Osteoblast (primary cell): ENCODE measurements at places on chromosomes 13 and 19. TPM values are rescaled to one million over a fixed set of nuclear protein-coding genes. Genes with fewer than 3 reads are reported as not detected.
A peak's percentile ranks its signal among the peaks of the same experiment; 100 is the strongest.

The LILRA2 gene
- total RNA-seq, result not detected in 2 replicates

GRCh38 chr19:5607318-5608275, 15.0 kb downstream of the SAFB2 start:
- DNase-seq, result no peak

The MEGF8 gene
- 23.9 and 30.0 TPM in 2 replicates for total RNA-seq

The FAM124A gene
- total RNA-seq, result 1.1 and 1.2 TPM in 2 replicates

DNA sequence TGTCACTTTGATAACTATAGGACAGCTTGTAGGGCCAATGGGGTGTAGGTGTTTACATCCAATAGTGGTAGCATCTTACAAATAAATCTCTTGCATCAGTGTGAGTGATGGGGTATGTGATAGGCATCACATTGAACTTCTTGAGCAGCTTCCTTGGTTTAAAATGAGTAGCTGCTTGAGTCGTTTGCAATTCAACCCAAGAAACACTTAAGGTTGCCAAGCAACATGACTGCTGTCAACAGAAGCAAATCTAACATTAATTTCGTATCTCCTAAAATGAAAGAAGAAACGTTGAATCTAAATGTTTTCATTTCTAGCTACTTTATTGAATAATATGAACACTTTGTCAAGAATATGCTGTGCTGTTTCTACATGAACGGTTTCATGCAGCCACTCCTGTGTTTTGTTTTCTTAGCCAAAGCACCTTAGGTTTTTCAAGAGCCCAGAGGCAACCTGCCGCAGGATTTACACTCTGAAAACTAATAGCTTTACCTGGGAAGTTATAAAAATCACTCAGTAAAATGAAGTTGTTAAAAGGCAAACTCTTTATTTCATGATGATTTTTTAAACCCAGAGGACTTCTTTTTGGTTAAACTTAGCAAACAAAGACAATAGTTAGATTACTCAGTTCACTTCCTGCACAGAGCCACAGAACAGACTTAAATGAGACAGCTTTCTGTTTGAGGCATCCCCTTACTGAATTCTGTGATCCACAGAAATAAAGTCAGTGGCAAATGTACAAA, 305.2 kb downstream of the MTUS2 start:
- DNase-seq, result no peak

The SOHLH2 gene
- total RNA-seq, result 1.5 and 2.2 TPM in 2 replicates

DNA sequence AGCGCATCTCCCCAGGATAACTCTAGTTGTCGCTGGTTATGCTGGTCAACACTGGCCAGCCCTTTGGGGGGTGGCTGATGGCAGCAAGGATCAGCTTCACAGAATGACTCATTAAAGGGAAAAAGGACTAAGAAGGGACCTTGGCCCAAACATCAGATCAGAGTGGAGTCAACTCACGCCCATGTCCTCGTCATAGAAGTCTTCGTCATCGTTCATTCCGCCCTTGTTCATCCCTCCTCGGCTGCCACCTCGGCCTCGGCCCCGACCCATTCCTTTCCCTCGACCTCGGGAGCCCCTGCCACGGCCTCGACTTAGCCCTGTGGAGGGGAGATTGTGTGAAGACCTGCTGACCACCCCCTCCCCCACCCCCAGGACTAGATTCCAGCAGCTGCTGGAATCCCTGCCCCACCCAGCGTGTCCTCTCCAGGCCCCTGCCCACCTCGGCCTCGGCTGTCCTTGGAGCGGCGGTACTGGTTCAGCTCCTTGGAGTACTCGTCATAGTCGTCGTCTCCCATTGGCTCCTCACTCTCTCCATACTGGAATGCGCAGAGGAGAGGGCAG, 28.6 kb downstream of the ZC3H4 start:
- DNase-seq, result no peak

The TMEM221 gene
- total RNA-seq, result not detected in 2 replicates

DNA sequence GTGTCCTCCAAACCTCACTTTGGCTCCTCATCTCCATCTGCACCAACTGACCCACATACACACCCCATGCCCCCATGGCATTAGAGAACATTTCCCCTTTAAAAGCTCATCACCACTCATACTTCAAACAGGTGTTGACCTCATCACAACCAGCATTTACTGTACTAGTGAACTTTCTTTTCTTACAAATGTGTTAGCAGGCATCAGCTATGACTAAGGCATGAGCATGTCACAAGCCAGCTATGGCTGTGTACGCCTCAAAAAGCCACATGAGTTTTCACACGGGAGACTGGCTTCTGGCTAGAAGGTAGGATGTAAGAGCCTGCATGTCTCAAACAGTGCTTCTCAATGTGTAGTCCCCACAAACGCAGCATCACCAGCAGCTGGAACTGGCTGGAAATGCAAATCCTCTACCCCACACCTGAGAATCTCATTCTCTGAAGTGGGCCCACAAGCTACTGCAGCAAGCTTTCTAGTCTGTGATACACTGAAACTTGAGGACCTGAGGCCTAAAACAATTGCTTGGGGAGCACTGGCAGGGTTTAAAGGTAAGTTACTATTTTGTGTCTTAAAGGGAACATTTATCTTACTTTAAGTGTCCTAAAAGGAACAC, 66.8 kb downstream of the TUBGCP3 start:
- DNase-seq, result no peak

DNA sequence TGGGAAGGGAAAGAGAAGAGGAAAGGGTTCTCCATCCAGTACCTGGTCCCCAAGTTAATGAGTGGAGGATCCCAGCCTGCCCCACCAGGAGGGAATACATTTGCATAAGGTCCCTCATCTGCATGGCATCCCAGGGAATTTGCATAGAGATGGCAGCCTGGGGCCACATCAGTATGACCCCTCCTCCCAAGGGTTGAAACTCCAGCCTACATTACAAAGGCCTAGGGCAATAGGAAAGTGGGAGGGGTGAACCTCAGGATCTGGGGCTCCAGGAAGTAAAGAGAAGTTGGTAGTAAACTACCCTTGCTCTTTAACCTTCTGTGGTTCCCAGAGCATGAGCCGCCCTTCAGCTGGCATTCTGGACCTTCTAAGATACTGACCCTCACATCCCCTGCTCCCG, 6.8 kb upstream of the NECTIN2 start:
- DNase-seq, result no peak

DNA sequence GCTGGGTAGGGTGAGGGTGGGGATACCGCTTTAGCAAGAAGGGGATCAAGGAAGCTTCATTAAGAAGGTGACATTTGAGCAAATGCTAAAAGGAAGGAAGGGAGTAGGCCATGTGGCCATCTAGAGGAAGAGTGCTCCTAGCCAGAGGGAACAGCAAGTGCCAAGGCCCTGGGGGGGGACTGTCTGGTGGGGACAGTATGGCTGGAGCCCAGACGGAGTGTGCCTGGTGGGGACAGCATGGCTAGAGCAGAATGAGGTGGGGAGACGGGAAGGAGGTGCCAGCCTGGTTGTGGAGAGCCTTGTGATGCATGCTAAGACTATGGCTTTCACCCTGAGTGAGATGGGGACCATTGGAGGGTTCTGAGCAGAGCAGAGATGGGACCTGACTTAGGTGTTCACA, 2.1 kb upstream of the TGFB1 start:
- peak; percentile 44 for DNase-seq

GRCh38 chr19:12126707-12127106, 13.4 kb downstream of the ZNF20 start:
- no peak for DNase-seq

DNA sequence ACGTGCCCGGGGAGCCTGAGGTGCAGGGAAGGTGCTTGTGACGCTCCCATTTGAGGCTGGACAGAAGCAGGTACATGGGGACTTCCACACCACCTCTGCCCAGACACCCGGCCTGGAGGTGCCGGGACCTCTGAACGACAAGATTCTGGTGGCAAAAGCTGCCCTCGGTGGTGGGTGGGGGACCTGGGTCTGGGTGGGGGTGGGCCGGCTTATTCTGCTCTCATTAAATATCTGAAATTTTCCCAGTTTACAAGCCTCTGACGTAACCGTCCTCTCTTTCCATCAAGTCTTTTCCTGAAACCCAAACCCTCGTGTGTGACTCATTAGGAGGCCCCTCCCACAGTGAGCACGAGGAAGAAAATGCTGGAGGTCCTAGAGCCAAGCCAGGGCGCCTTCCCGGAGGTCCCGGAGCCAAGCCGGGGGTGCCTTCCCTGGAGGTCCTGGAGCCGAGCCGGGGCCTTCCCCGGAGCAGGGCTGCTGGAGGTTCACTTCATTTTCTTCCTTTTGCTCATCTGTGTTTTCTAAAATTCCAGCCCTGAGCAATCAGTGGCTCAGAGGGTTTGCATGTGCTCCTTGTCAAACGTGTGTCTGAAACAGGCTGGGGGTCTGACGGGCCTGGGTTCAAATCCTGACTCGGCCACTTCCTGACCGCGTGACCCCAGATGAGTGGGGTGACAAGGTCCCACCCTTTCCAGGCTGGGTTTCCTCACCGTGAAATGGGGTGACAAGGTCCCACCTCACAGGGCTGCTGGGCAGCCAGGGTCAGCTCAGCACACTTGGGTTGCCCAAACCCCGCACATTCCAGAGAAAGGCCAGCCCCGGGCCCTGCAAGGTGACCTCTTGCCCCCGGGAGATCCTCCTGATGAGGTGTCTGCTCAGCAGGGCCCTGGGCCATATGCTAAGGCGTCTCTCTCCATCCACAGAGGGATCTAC, 10.0 kb downstream of the CFD start:
- DNase-seq, result peak; percentile 100

The MBD3L3 gene
- total RNA-seq, result not detected in 2 replicates

DNA sequence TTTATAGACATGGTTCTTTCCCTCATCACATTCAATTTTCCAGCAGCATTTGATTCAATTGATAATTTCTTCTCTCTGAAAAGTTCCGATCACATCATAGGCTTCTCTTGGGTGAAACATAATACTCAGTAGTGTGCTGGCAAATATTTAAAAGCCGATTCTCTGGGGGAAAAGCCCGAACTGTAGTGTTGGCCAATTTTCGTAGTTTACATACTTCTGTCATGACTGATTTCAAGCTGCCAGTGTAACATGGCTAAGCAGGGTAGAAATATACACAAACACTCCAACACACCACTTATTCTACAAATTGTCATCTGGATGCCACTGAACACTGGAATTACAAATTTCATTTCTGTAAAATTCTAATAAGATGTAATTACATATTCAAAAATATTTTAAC, 56.1 kb upstream of the FREM2 start:
- DNase-seq, result peak; percentile 10

- DNase-seq, result no peak
Observed at GRCh38 chr13:38849315-38849714, 141.3 kb downstream of the STOML3 start.

DNA sequence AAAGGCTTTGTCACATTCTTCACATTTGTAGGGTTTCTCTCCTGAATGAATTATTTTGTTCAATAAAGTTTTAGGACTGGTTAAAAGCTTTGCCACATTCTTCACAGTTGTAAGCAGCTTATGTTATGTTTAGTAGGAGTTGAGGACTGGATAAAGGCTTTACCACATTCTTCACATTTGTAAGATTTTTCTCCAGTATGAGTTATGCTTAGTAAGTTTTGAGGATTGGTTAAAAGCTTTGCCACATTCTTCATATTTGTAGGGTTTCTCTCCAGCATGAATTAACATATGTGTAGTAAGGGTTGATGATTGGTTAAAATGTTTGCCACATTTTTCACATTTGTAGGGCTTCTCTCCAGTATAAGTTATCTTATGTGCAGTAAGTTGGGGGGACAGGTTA, 79.9 kb downstream of the ZNF431 start:
- no peak for DNase-seq

The MYADM gene
- 16.2 and 17.4 TPM in 2 replicates for total RNA-seq

The SBK2 gene
- total RNA-seq, result not detected in 2 replicates

GRCh38 chr19:929891-930258, 4.0 kb downstream of the ARID3A start:
- no peak for DNase-seq

DNA sequence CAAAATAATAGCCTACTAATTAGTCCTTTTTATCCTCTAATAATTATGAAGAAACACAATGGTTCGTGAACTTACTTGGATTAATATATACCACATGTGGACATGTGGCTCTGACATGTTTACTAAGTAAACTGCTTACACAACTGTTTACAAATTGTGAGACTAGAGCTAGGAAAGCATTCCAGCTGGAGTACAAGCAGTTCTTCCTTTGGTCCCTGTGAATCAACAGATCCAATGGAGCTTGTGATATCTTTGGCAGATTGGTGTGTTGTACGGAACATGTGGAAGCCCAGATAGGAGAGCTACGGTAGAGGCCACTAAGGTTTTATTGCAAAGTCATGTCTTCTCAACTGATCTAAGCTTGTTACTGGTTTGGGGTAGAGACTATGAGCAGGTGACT, 145.5 kb upstream of the SPRY2 start:
- no peak for DNase-seq

The ETV2 gene
- 0.29 and 0.36 TPM in 2 replicates for total RNA-seq

GRCh38 chr13:106480351-106480910, 55.0 kb downstream of the EFNB2 start:
- no peak for DNase-seq

DNA sequence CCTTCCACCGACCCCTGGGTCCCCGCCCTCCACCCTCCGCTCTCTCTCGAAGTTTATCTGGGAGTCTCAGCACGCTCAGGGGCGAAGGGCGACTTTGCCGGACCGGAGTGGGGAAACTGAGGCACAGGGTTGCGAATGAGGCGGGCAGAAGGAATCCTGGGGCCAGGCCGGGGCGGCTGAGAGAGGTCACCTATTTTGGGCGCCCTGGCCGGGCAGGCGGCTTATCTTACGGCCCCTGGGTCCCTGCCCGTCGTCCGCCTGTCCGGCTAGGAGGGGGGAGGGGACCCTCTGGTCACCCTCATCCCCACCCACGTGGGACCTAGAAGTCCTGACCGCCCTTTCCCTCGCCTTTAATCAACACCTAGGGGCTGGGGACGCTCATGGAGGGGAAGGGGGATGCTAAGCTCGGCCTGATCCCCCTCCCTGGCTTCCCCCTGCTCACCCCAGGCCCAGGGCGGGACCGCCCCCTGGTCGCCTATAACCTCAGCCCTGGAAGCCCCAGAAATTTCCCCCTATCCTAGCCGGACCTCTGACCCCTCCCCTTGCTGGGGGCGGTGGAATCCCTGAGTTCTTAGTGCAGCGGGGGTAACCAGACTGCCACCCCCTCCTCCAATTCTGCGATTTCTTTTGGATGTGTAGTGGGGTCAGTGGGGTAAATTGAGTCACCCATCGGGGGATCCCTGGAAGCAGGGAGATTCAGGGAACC, 556 bp downstream of the TRIP10 start:
- DNase-seq, result peak; percentile 90

DNA sequence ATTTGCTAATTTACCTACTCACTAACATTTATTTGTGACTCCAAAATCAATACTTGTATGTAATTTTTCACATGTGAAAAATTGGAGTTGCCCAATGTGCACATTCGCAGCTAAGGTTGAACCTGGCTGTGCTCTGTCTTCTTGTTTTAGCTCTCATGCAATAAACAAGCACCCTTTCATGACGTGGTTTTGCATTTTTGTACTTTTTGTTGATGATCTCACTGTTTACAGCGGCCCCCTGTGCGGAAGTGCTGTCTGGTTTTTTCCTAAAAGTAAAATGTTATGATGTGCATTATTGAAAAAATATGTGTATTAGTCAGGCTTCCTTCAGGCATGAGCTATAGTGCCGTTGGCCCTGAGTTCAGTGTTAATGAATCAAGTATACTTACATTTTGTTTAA, 18.1 kb downstream of the DGKH start:
- peak; percentile 34 for DNase-seq

The FPR2 gene
- total RNA-seq, result 0.29 and 0.36 TPM in 2 replicates

The SAE1 gene
- total RNA-seq, result 99.9 and 105 TPM in 2 replicates

- no peak for DNase-seq
Observed at GRCh38 chr13:24112791-24113190, 47.7 kb upstream of the SPATA13 start.

- no peak for DNase-seq
Observed at GRCh38 chr13:76953968-76954367, 5.7 kb downstream of the ACOD1 start.

GRCh38 chr19:2059422-2060201, 8.6 kb upstream of the MKNK2 start:
- peak; percentile 94 for DNase-seq

The LACC1 gene
- 21.0 and 21.5 TPM in 2 replicates for total RNA-seq

GRCh38 chr13:84238381-84238780, 356.1 kb upstream of the SLITRK1 start:
- no peak for DNase-seq

The LIM2 gene
- total RNA-seq, result not detected in 2 replicates
